ENCODE measurements at places on chromosomes 2 and 18.

DNA sequence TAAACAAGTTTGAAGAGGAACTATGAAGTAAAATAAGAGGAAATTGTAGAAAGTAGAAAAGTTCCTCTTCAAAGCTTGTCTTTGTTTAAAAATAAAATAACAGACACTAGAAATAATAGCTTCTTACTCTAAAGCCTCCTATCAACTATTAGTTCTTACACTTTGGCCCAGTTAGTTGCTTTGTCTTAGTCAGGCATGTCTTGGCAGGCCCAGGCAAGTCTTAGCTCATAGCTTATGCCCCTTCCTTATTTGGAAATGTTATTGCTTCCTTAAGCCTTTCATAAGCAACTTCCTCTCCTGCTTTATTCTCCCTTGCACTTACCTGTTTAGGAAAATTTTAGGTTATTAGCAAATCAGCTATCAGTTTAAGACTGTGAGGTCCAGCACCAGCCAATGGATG is 950.6 kb upstream of the LRATD1 start:
- DNase-seq, result no peak

DNA sequence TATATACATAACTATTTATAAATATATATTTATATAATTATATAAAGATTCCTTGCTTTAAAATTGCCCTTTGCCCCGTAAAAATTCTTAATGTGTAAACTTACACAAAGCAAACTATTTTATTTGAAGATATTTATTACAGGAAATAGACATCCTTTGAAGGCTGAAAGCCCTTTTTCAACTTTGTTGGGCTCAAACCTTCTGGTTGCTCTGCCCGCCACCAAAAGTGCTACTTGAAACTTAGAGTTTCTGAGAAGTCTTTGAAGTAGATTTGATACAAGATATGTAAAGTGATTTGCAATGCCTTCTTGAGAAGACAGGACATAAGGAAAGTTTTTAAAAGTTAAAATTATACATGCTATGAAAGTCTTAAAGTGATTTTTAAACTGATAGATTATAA is 36.6 kb upstream of the METAP1D start:
- DNase-seq, result no peak

DNA sequence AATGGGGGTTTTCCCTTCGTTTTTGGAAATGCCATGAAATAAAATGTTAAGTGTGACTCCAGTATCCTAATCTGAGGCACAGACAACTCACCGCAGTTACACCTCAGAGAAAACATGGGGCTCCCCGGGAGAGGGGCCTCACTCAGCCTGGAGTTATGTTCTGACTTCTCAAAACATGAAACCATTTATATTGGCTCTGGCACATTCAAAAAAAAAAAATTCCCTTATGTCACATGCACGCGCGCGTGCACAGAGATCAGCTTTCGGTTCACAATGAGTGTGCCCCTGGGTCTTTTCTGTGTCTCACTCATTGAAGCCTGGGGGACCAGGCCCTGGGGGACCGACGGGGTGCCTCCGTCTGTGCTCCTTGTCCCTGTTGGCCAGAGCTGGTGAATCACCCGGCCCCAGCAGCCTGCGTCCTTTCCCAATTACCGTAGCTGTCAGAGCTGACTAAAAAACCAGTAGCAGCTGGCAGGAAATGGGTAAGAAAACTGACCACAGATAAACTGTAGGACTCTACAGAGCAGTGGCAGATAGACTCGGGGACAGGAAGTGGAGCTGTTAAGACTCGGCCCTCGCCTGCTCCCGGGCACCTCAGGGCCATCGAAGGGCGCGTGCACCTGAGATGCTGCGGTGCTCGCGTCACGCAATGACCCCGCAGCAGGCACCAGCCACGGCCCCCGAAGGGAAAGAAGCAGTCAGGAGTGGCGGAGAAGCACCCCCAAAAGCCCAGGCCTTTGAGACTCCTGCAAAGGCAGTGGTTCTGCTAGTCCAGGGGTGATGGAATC is 138.3 kb upstream of the ID2 start:
- DNase-seq, result peak; percentile 97

DNA sequence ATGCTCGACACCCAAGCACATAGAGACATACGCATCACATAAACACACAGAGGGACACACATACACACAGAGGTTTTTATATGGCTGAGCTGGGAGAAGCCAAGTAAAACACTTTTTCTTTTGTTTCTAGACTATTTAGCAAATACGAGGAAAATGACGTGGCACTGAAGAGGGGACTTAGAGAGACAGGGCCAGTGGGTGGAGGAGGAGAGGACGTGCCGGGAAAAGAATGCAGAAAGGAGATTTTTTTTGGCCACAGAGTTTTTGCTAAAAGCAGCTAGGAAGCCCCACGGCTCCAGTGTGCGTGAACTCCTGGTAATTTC is 168.5 kb upstream of the KLF7 start:
- no peak for DNase-seq

GRCh38 chr18:22368021-22368420 is 49.7 kb downstream of the CTAGE1 start:
- DNase-seq, result no peak

- peak; percentile 40 for DNase-seq
These were observed 248.6 kb downstream of the LOXHD1 start for GRCh38 chr18:46408334-46408987.

- no peak for DNase-seq
These were observed 49.4 kb downstream of the PELI1 start for GRCh38 chr2:64094663-64095382.

- DNase-seq, result no peak
These were observed 13.2 kb downstream of the DYSF start for GRCh38 chr2:71466301-71467179.

- DNase-seq, result no peak
These were observed 32.5 kb upstream of the FHOD3 start for GRCh38 chr18:36265015-36265414.

GRCh38 chr2:10324095-10324832 is 21.6 kb downstream of the HPCAL1 start:
- no peak for DNase-seq

DNA sequence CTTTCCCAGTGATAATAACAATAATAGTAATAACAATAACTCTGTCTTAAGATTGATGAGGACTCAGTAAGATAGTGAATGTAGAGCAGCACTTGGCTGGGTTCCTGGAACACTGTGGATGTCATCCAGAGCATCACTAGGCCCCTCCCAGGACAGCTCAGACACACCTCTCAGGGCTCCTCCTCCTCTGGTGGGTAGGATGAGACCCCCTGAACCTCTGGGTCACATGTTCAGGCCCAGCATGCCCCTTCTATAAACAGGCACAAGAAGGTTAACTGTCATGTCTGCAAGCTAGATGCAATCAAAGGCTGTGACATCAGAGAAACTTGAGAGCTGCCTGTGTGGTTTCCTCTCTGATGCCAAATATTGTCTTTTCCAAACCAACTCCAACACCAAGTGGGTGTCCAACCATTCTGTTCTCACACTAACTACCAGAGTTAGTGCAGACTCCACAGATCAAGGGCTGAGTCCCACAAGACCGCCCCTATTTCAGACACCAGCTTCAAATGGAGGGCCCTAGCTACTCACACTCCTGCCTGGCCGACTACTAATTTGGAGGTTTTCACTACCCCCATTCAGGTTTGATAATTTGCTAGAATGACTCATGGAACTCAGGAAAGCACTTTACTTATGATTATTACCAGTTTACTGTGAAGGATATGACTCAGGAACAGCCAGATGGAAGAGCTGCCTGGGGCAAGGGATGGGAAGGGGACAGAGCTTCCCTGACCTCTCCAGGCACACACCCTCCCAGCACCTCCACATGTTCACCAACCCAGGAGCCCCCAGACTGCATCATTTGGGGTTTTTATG is 46.4 kb upstream of the BZW1 start:
- DNase-seq, result no peak

GRCh38 chr2:133077269-133077822 is 407.3 kb upstream of the LYPD1 start:
- DNase-seq, result no peak

GRCh38 chr2:169472249-169472648 is 7.0 kb upstream of the BBS5 start:
- no peak for DNase-seq

GRCh38 chr18:40356168-40356567 is 1598.9 kb upstream of the PIK3C3 start:
- DNase-seq, result no peak

DNA sequence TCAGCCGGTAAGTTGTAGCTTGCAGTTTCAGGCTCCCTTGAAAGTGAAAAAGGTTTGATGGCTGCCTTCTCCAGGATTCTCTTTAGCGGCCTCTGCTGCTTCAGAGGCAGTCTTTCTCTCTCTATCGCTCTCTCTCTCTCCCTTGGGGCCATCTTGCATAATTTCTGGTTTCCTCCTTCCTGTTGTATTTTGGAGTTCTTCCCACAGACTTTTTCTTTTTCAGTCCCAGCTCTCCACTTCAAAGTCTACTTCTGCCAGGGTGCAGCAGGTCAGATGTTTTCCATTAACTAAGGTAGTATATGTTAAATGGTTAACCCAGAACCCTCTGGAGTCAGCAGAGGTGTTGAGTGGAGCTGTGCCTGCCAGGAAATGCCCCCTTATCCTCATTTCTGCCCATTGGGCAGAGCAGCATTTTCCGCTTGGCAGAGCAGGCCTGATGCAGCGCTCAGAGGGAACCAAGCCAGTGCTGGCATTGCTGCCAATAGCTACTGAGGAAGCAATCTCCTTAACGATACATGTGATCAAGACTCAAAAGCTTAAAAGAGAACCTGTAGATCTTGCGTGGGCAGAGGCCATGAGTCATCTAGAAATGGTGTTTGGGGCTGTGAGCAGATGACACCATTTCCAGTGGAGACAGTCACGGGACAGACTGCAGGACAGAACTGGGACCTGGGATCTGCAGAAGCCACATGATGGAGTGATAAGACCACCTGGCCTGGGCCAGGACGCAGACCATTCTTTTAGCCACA is 20.8 kb downstream of the DBI start:
- DNase-seq, result peak; percentile 85

GRCh38 chr2:191038741-191039140 is 24.8 kb upstream of the STAT1 start:
- DNase-seq, result no peak

DNA sequence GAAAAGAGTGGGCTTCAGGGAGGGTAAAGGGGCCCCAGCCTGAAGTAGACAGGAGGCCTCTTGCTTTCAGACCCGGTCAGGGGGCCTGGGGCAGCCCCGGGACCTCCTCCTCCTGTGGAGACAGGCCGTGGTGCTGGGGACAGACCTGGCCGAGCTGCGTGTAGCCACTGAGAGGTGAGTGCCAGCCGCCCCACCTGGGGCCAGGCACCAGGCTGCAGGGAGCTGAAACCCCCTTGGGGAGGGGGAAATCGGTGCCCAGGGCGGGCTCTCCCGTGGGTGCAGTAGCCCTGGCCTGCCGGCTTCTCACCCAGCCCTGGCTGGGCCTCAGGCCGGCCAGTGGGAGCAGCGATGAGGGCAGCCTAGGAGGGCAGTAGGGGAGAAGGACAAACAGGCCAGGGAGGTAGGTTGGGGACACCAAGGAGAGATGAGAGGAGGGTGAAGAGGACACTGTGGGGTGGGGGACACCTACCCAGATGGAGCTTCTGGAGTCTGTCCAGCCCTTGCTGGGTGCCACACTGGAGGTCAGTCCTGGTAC is 24.0 kb downstream of the CROCC2 start:
- no peak for DNase-seq

- no peak for DNase-seq
These were observed 279.6 kb downstream of the TXNL1 start for GRCh38 chr18:56358608-56359280.

- DNase-seq, result no peak
These were observed 77.1 kb downstream of the COBLL1 start for GRCh38 chr2:164764474-164764873.

DNA sequence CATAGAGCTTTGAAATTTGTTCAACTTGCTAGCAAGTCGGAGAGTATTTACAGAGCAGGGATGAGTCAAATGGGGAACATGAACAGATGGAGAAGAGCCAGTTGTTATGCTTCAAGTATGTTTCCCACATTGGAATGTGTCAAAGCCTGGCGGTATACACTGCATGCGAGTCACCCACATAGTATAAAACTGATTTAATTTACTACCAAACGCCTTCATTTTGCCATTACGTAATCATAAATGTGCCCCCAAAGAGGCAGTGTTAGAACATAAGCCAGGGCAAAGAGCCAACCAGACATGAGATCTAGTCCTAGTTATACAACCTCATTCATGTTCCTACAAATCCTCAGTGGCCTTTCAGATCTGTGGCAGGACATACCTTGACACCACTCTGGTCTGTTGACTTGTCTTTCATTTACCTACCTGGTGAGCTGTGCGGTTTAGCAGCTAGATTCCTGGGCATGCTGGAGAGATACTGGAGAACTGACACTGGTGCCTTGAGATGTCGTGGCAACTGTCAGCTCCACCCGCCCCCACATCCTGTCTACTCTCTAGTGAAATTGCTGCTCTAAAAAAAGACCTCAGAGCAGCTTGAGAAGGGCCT is 21.7 kb upstream of the NRP2 start:
- DNase-seq, result no peak

GRCh38 chr2:134454931-134455330 is 201.1 kb downstream of the MGAT5 start:
- DNase-seq, result no peak

DNA sequence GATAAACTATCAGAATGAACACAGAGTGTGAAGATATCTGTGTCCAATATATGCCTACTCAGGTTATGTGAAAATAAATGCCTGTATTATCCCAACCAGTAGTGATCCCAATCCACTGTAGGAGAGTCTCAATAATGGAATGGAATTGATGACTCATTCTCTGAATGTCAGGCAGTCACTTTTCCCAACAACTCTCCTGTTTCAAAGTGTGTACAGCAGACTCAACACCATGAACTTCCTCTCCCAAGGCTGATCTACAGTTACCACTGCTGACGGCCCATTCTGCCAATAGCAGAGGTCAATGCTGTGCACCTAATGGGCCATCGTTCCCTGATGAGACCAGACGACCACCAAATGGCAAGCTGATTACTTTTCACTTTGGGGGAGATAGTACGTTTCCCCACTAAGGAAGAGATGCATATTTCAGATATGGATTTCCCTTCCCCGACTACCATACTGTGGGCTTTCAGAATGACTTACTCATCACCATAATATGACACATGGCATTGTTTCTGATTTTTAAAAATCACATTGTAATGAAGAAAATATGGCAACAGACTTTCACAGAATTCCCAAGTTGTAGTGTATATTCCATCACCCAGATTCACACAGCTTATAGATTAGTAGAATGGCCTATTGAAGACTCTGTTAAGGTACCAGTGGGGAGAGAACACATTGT is 601.7 kb upstream of the VRK2 start:
- no peak for DNase-seq
